ENCODE measurements at places on chromosomes 1 and 21. TPM values are rescaled to one million over a fixed set of nuclear protein-coding genes. Genes with fewer than 3 reads are reported as not detected.

Gene B3GALT2
- 11.1 TPM for total RNA-seq

Gene PGBD5
- total RNA-seq, result 1.7 TPM

Gene LENEP
- total RNA-seq, result not detected

Gene AMPD1
- total RNA-seq, result not detected

Gene SYT11
- total RNA-seq, result 22.4 TPM

DNA sequence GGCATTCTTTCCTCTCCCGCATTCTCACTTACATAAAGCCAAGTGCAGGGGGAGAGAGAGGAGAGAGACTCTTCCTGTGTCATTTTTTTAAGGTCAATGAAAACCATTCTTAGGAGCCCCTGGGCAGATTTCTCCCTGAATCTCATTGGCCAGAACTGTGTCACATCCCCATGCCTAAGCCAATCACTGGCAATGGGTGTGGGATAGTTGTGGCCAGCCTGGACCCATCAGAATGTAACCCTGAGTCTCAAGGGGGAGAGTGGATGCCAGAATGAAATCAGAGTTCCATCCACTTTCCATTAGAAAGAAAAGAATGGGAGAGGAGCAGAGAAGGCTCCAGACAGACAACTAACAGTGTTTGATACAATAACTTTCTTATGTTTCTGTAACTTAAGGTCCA is 31.2 kb upstream of the COQ8A start:
- DNase-seq, result no peak

DNA sequence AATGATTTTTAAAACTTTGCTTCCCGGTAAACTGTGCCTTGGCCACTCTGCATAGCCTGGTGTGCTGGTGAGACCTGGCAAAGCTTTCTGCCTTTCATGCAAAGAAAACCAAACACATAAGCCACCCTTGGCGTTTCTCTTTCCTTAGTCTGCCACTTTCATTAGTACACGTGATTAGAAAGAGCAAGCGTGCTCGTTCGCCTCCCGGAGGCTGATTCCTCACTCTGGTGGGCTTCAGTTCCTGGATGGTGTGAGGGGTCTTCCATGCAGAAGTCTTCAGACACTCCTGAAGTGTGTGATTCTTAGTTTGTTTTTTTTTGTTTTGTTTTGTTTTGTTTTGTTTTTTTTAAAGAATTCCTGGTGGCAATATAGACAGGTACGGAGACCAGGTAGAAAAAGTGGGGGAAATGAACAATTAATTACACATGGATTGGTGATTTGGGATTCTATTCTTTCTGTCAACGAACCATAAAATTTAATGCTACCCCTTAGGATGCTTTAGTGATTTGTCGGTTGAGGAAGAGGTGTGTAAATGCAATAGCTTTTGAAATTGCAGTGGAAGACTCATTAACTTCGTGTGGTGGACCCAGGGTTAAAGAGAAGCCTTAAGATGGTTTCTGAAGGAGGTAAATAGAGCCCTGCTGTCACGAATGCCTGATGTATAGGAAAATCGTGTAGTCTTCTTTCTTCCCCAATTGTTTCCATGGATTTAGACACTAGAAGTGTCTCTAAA is 2.1 kb downstream of the GALNT2 start:
- no peak for DNase-seq

DNA sequence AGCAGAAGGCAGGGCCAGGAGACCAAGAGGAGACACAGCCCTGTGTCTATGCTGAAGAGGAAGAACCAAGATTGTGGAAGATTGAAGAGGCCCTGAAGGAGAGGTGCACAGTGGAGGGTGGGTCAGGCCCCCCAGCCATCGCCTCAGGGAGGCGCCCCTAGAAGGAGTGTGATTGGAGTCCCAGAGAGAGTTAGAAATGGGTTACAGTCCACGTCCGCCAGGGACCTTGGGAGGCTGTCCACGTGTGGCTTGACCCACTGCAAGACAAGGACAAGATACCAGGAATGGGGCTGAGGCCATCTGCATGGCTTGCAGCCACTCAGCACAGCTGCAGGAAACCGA is 375.1 kb downstream of the NPHP4 start:
- no peak for DNase-seq

DNA sequence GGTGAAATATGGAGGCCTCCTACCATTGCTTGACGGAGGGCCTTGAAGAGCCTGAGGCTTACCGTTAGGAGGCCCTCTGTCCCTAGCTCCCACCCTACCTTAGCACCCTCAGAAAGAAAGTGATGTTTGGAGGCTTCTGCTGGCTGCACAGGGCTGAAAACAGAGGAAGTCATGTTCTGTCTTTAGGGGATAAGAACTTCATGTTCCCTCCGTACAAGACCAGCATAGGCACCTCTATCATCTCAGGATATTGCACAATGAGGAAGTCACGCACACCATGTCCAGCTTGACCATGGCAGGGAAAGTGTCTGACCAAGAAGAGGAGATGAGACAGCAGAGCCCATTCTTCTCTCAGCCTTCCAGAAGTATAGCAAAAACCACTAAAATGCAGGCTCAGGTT is 13.8 kb downstream of the ADORA3 start:
- peak; percentile 40 for DNase-seq

GRCh38 chr1:11738783-11739182 is 2.8 kb downstream of the AGTRAP start:
- no peak for DNase-seq

DNA sequence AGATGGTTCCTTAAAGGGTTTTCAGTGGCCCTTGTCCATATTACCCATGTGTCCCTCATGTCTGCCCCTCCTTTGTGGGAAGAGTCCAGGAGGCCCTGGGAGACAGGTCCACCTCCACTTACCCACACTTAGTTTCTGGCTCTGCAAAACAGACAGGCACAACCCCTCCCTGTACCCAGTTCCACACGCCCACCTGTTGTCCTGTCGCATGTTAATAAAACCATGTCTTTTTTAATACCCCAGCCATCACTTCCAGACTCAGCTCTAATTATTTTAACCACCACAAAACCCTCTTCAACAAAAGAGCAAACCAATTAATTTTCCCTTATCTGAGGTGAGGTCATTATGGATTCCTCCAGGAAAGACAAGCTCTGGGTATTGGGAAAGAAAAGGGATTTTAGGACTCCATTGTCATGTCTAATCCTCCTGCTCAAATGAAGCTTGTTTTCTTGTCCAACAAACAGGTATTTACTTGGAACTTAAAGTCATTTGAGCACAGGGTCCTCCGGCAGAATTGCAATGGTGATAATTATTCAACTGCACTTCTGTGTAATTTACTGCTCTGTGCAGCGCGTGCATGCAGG is 68.9 kb downstream of the CCDC185 start:
- no peak for DNase-seq

DNA sequence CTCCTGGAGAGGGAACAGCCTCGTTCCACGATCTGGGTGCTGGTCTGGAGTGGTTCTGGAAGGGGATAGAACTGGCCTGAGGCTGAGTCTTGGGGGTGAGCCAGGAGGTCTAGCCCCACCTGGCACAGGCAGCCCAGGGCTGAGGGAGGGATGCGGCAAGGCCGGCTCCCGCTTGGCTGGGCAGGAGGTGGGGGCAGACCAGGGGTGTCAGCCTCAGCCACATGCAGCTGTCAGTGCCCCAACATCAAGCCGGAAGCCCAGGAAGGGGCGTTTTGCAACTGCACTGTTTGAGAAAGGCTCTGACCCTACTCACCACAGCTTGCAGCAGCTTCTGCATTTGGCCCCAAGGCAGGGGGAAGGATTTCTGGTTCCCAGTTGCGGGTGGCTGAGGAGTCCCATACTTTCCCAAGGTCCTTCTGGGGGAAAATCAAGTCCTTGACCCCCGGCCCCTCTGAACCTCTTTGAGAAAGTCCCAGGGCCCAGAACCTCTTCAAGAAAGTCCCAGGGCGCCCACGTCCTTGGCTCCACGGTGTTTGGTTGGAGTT is 2.0 kb downstream of the EFHD2 start:
- DNase-seq, result peak; percentile 42

DNA sequence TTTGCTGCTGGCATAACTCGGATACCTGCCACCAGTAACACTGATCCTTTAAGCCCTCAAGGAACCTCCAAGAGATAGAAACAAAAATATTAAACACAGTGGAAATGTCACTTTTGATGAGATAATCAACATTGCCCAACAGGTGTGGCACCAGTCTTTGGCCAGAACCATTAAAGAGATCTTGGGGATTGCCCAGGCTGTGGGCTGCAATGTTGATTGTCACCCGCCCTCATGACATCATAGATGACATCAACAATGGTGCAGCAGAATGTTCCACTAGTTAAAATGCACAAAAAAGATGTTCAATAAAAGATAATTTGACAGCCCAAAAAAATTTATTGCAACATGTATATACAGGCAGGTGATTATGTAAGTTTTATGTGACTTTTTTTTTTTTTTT is 20.2 kb upstream of the ZMYM1 start:
- no peak for DNase-seq

DNA sequence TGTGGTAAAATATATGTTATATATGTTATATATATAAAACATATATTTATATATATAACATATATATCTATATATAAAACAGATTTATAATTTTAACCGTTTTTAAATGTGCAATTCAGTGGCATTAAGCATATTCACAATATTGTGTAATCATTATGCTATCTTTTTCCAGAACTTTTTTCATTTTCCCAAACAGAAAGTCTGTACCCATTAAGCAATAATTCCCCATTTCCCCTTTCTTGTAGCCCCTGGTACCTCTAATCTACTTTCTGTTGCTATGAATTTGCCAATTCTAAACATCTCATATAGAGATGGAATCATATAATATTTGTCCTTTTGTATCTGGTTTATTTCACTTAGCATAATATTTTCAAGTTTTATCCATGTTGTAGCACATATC is 10.7 kb upstream of the ARHGEF11 start:
- DNase-seq, result no peak

GRCh38 chr1:65434255-65434654 is 13.8 kb downstream of the LEPR start:
- no peak for DNase-seq
